Neural crest cell (in vitro differentiated cells): ENCODE measurements at places on chromosomes 1 and 21. TPM values are rescaled to one million over a fixed set of nuclear protein-coding genes. Genes with fewer than 3 reads are reported as not detected.

DNA sequence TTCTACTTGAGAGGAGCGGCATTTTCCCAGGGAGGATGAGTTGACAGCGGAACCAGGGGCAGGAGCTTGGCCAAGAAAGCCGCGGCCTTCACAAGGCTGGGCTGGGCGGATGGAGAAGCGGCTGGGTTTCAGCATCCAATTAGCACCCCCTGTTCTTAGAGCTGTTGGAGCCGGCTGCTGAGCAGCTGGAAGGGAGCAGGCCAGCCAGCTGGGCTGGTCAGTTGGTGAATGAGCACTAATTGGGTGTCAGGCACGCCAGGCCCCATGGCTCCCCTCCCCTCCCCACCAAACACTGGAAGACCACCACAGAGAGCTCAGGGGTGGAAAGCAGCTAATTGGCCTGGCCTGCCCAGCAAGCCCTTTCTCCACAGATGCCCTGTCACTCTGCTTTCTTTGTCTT is 245.6 kb downstream of the RRAGC start:
- no peak for DNase-seq

DNA sequence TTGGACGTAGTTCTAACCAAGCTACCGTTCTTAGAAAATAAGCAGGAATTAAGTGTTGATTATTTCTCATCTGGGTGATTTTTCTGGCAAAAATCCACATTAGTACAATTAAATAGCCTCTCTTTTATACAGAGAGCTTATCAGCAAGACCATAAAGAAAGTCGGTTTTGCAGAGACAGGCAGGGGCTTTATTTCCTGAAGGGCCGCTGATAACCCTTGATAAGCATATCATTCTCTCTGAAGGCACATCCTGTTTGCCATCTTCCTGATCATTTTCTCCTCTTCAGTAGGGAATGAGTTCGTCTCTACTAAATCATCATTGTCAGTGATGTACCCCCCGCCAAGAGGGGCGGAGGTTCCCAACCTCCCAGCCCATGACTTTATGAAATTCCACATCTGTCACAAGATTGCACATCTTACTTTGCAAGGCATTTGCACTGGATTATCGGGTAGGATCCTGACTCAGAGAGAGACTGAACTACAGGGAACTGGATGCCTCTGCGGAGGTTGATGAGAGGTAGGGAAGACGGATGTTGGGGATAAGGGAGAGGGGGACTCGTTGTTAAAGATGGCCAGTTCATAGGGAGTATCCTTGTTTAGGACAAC is 115.7 kb downstream of the KCNJ6 start:
- no peak for DNase-seq

DNA sequence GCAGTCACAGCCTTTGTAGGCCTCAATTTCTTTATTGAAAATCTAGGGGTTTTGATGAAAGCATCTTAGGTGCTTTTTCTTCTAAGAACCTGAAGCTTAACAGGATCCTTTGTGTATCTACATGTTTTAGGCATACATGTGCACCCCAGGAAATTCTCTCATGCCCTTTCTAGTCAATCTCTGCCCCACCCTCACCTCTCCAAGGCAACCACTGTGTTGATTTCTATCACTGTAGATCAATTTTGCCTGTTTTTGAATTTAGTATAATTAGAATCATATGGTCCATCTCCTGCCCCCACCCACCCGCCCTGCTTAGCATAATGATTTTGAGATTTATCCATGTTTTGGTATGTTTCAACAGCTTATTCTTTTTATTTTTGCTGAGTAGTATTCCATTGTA is 19.4 kb downstream of the VANGL1 start:
- no peak for DNase-seq

DNA sequence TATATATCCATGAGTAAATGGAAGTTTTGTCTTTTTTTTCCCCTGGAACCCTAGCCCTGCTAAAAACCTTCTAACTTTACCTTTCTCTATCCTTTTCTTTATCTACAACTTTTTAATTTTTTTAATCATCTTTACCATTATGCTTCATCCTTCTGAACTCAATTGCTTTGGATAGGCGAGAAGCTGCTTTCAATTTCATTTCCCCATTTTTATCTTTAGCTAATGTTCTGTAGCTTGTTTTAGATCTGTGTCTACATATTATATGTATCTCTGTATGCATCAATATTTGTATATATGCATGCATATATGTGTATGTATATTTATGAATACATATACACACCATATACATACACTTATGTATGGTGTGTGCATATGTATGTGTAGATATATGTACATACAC is 57.4 kb downstream of the PTPRC start:
- no peak for DNase-seq

GRCh38 chr1:232776526-232777106 is 28.6 kb upstream of the MAP10 start:
- DNase-seq: no peak

GRCh38 chr1:207876131-207876530 is 34.8 kb downstream of the CD34 start:
- no peak for DNase-seq

The CD84 gene
- not detected in 2 replicates for total RNA-seq

The TNFRSF9 gene
- 0.23 and 0.28 TPM in 2 replicates for total RNA-seq

The RERE gene
- total RNA-seq: 107 and 122 TPM in 2 replicates

The SLC41A1 gene
- total RNA-seq: 21.4 and 25.7 TPM in 2 replicates
